Stimulated activated CD8-positive, alpha-beta memory T cell treated with anti-CD3 and anti-CD28 coated beads, Interleukin-7, amount 100 ng/mL, for 1 hour (primary cell): ENCODE measurements at places on chromosomes 3 and 15.

DNA sequence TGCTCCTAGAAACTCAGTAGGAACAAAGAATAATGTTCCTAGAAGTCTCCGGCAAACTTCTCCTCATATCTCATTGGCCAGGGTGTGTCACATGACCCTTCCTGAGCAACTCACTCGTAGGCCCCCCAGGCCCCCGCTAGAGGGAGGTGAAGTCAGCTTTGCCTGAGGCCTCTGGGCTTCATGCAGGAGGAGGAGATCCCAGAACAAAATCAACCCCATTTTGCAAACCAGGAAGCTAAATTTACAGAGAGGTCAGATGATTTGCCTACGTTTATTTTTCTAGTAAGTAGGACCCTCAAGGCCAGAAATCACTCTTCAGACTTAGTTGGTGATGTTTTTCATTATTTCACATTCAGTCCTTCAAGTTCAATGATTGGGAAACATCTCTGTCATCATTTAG lies 99.1 kb downstream of the SSR3 start:
- DNase-seq, result no peak

GRCh38 chr15:85541744-85542143 lies 161.3 kb downstream of the AKAP13 start:
- DNase-seq, result no peak

GRCh38 chr15:85821545-85821944 lies 26.8 kb upstream of the KLHL25 start:
- no peak for DNase-seq

GRCh38 chr3:131903988-131904415 lies 130.8 kb downstream of the CPNE4 start:
- DNase-seq, result no peak

GRCh38 chr3:114809668-114810413 lies 337.2 kb downstream of the ZBTB20 start:
- DNase-seq, result no peak

DNA sequence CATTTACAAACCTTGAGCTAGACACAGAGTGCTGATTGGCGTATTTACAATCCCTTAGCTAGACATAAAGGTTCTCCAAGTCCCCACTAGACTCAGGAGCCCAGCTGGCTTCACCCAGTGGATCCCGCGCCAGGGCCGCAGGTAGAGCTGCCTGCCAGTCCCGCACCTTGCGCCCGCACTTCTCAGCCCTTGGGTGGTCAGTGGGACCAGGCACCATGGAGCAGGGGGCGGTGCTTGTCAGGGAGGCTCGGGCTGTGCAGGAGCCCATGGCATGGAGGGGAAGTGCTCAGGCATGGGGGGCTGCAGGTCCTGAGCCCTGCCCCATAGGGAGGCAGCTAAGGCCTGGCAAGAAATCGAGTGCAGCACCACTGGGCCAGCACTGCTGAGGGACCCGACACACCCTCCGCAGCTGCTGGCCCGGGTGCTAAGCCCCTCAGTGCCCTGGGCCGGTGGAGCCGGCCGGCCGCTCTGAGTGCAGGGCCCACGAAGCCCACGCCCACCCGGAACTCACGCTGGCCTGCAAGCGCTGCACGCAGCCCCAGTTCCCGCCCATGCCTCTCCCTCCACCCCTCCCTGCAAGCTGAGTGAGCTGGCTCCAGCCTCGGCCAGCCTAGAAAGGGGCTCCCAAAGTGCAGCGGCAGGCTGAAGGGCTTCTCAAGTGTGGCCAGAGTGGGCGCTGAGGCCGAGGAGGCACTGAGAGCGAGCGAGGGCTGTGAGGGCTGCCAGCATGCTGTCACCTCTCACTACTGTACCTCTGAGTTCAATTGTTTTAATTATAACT lies 1213.9 kb downstream of the OTOL1 start:
- no peak for DNase-seq

DNA sequence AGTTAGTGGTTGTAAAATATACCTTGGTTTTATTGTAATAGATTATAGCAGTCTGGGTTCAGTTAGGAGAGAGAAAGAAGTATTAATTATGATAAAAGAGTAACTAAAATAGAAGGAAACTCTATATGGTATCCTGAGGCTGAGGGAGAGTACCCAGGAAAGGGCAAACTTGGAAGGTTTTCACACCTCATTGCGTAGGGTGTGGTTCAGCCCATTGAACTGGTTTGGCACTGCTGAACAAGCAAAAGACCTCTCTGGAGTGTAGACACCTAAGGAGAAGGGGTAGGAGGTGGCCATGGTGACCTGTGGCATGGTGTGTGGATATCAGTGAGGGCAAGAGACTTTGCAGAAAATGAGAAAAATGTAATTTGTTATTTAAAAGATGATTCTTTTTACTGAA lies 63.5 kb downstream of the STT3B start:
- no peak for DNase-seq

GRCh38 chr3:152977366-152977765 lies 142.4 kb downstream of the P2RY1 start:
- no peak for DNase-seq
